ENCODE measurements at places on chromosomes 7 and 10.

DNA sequence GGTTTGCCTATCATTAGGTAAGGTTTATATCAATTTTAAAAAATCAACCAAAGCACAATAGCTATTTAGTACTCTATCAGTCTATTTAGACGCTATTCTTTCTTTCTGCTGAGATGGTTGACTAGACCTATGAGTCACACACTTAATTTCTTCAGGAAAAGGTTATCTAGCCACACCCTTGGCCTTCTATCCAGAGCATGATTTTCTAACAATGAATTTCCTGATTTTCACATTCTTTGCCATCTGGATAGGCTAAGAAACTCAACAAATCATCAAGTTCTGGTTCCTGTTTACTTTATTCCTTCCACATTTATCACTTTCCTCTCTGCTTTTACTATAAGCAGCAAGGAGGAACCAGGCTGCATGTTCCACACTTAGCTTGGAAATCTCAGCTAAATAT, 8.1 kb downstream of the PRPS1L1 start:
- no peak for DNase-seq

DNA sequence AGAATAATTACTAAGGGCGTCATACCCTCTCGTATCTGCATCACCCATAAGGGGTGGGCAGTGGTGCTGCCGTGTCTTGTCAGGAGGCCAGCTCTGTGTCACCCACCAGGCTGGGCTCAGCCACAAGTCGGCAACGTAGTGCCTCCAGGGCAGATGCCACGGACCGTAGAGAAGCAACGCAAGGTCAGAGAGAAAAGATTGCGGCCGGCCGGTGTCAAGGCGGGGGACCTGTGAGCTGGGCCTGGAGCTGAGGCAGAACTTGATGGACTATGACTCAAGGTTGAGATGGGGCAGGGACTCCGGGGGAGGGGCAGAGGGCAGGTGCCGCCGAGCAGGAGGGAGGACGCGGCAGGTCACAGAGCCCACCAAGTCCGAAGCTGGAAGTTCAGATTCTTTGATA, 29.5 kb downstream of the FOXK1 start:
- DNase-seq = no peak

DNA sequence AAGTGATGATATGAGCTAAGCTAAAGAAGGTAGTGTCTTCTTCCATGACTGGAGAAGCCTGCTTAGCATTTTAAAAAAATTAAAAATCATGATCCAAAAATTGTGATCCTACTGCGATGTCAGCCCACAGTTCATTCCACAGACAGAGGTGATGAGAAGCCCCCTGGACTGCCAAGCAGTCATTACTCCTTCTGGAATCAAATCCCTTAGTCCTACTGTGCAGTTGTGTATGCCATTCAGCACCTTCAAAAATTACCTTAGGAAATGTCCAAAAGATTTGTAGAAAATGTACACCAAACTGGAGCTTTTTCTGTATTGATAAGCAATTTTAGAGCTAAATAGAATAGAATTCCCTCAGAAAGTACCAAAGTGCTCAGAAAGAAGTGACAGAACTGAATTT, 283.5 kb upstream of the NFE2L3 start:
- no peak for DNase-seq

DNA sequence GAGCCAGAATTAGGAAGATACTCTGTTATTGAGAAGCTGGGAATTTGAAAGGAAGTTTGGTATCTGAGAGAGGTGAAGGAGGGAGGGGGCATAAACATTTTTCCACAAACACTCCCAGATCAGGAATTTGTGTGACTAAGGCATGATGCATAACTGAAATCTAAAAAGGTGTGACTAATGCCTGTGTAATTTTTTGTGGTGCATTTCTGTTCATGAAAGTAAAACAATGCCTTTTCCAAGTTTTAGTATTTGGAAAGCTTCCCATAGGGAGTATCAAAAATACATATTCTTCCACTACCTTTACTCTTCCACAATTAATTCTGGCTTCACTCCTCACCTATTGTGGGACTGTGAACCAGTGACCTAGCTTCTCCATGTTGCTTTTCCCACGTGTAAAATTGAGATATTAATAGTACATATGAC, 56.4 kb upstream of the CAV2 start:
- no peak for DNase-seq

DNA sequence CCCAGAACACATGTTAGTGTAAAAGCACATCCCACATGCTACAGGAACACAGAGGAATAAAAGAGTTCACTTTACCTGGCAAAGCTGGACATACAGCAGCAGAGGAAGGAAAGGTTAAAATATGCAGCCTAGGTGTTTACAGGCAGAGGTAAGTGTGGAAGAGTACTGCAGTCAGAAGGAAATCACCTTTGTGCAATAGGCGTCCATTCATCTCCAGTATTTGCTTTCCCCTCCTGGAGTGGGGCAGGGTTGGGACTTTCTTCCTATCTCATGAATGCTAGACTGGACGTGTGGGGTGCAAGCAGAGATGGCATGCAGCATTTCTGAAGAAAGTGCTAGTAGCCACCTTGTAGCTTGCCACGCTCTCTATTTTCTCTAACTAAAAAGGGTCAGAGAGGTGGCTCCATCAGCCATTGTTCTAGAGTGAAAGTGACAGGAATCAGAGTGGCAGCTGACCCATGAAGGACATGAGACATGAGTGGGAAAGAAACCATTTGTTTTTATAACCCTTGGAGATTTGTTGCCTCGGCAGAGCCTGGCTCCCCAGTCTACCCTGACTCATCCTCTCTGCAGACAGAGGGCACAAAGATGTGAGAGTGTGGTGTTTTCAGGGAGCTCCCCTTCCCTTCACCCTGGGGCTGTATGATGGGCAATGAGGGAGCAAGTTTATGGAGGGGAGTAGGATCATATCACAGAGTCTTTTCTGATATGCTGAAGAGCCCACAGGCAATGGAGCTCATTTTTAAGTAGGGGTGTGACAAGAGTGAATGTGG, 101.2 kb upstream of the SEC61G start:
- no peak for DNase-seq

Data from stimulated activated CD4-positive, alpha-beta T cell treated with anti-CD3 and anti-CD28 coated beads, Interleukin-12 subunit alpha, Interleukin-12 subunit beta, amount 100 ng/mL, for 48 hours (primary cell).